Renal cortical epithelial cell (primary cell): ENCODE measurements at places on chromosomes 4 and X.

DNA sequence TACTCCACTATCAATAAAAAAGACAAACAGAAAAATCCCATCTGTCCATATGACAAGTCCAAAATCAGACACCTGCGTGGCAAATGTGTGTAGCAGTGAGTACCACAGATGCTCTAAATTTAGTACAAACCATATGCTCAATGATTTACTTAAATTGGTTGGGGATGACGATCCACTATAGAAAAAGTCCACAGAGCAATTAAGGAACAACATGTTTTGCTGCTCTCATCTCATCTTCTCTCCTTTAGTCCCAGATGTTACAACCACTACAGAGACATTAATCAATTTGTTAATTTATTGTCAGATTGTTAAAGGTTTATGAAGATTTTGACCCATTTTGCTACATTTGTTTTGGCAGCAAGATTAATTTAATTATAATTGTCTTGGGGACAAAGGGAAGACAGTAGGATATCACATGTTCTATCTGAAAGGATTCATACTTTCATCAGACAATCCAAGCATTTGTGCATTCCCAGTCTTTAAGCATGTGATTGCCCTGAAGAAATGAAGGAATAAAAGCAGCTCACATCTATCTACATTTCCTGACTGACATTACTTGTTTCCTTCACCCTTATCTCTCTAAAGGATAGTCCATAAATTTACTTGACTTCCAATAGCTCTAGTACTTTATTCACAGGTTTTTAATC, 2268.1 kb downstream of the PCDH7 start:
- no peak for DNase-seq

DNA sequence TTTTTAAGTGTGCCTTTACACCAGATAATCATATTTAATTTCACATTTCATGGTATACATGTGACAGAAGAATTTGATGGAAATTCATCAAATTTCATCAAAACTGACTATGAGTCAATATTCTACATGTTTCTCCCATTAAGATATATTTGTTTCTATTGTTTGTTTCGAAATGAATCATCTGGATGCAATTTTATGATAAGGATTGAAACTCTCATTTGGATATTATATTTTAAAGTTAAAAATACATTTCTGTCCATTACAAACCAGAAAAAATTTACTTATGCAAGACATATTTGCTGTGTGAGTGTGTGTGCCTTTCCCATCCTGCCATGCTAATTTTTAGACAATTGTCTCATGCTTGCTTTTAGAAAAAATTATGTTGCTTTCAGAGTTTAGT, 52.2 kb downstream of the SULT1B1 start:
- no peak for DNase-seq

GRCh38 chr4:35347276-35347675, 897.0 kb downstream of the ARAP2 start:
- no peak for DNase-seq

GRCh38 chrX:151729056-151729725, 5.4 kb upstream of the CNGA2 start:
- DNase-seq: no peak

DNA sequence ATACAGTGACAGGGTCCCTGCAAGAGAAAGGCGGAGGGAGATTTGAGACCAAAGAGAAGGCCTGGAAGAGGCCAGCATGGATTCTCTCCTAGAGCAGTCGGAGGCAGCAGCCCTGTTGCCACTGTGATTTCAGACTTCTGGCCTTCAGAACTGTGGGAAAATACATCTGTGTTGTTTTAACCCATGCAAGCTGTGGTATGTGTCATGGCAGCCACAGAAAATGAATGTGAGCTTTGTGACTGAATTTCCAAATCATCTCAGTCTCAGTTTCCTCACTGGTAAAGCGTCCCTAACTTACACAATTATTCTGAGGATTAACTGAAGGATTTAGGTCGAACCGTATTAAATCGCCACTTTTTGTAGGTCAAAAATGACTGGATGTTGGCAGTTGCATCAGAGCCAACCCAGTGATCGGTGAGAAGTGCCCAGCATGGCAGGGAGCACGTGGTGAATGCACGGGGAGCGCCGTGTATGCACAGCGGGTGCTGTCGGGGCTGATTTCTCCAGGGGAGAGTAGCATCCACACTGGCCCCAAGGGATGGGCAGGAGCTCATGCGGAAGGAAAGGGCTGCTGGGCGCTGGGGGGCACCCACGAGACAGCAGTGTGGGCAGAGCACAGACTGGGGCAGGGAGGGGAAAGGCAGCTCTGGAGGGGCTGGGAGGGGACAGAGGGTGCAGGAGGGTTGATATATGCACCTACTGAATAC, 23.8 kb upstream of the NSG1 start:
- DNase-seq: no peak

- no peak for DNase-seq
Observed at GRCh38 chrX:31217084-31217483, 145.2 kb upstream of the FTHL17 start.

DNA sequence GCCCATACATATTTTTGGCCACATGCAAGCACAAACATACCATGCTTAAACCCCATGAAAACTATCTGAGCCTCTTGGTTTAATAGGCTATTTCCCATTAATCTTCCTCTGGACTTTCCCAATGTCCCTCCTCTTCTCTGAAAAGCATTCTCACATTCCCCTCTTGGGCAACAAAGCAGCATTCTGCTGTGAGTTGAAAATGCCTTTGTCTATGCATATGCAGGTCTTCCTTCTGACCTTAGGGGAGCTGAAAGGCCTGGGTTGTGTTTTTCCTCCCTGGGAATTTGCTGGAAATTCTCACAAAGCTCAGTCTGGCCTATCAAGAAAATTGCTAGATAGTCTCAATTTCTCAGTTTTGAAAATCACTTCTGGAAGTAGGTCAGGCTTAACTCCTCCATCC, 4.2 kb downstream of the VSIG4 start:
- no peak for DNase-seq
